ENCODE measurements at places on chromosomes 6 and 20.

DNA sequence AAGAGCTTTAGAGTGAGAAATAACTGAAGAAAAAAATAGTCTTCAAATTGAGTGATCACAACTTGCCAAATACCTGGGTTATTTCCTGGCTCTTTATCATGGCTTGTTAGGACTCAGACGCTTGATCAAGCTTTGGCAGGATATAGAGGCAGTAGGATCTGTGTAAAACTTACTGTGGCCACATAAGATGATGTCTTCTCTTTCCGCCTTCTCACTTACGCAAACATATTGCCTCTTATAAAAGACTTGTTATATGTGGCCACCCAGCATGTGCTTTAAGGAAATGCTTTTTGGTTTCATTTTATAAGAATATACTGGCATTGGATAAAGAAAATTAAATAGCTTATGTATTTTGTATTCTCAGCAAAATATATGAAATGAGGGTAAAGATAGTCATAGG lies 101.8 kb upstream of the AKIRIN2 start:
- no peak for DNase-seq

GRCh38 chr20:48789185-48789668 lies 38.6 kb downstream of the PREX1 start:
- no peak for DNase-seq

DNA sequence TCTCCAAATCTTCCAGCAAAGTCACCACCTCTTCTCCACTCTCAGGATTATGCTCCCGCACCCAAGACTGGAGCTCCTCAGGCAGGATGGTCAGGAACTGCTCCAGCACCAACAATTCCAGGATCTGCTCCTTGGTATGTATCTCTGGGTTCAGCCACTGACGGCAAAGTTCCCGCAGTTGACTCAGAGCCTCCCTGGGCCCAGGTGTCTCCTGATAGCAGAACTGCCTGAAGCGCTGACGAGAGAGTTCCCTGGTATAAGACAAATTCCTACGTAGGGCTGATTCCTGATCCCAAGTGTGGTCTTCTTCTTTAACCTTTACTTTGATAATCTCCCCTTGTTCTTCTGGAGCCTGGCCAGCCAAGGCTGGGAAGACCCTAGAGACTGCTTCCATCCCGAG lies 60.6 kb downstream of the GPX5 start:
- no peak for DNase-seq

DNA sequence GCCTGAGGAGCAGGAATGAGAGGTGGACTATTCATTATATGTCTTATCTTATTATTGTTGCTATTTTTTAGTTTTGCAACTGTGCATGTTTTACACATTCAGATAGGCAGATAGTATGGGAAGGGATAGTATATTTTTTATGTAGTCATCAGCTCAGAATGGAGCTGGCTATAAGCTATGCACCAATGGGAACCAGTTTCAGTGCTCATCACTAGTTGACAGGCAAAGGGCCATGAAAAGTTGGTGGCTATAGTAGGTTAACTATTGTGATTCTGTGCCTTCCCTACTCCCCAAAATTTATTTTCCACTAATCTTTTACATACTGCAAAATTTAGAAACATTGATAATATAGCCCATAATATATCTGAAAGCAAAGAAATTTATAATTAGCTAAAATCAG lies 5.3 kb upstream of the UBD start:
- no peak for DNase-seq

DNA sequence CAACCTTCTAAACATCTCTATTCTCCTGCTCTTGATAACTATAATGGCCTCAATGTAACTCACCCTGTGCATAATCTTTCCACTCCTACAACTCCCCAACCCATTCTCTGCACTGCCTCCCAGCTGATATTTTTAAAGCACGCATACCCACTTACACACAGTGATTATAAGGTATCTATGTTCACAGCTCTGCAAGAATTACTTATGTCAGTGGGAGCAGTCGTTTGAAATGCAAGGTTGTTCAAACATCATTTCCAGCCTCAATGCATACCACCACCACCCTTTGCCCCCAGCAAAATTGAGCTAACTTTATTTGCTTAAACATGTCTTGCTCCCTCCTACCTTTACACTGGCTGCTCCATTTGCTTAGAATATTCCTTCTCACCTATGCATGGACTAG lies 506.0 kb downstream of the RFPL4B start:
- no peak for DNase-seq

- no peak for DNase-seq
Observed at GRCh38 chr6:3321875-3322274, 63.1 kb downstream of the PSMG4 start.

- no peak for DNase-seq
Observed at GRCh38 chr6:17653198-17653882, 53.2 kb downstream of the FAM8A1 start.

GRCh38 chr20:29079769-29080690 lies 2177.4 kb upstream of the DEFB115 start:
- DNase-seq: no peak

- DNase-seq: no peak
Observed at GRCh38 chr20:1563598-1563997, 6.1 kb upstream of the SIRPD start.

DNA sequence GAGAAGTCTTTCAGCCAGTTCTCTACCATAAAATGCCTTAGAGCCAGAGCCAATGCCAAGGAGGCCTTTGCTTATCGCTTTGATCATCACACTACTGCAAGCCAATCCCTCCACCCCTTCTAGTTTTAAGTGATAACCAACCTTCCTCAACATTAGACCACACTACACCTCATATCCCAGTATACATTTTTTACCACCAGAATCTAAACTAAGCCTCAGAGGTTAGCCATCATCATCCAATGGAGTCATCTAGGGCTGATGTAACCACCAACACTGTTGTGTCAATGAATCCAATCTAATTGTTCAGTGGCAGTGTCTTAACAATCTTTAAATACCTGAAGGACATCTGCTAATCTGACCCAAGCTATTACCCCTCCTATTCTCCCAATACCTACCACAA lies 6.4 kb downstream of the ZUP1 start:
- DNase-seq: no peak

DNA sequence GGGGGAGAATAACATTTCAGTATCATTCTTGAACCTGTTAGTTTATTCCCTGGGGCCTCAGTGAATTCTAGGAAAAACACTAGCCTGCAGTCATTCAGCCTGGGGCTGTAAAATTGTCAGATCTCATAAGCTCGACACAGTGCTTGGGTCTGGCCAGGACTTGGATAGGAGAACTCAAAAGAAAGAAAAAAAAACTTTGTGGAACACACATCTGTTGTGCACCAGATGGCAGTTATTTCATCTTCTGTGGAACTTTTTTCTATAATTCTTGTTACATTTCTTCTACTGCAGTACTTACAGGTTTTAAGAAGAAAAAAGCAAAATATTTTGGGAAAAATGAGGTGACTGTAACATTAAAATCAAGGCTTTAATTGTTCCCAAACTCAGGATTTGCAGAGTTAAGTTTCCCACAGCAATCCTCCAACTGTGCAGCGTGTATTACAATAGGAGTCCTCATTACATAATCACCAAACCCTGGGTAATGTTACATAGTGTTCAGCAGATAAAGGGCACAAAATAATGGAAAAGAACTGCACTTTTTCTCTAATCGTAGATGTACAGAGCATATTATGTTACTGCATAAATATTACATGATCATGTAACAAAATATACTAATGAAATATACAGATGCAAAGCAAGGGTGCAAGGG lies 531.1 kb upstream of the CITED2 start:
- DNase-seq: no peak

DNA sequence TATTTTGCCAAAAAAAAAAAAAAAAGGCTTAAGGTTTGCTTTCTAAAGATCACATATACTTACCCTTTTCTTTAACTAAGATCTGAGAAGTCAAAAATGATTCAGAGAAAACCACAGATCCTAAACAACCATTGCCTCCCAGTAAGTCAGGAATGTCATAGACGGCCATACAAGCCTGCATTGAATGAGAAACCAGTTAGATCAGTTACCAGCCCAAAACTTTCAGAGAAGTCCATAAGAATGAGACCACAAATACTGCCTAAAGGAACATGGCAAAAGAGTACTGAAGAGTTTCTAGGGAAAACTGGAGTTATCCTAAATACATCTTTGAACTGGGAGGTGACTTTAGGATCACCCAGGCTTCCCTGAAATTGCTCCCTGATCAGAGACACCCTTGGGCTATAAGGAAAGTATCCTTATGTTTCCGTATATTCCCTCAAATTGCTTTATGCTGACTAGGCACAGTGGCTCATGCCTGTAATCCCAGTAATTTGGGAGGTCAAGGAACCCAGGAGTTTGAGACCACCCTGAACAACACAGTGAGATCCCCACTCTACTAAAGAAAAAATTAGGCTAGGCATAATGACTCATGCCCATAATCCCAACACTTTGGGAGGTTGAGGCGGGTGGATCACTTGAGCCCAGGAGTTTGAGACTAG lies 79.4 kb upstream of the SLC4A11 start:
- DNase-seq: no peak

GRCh38 chr6:21958428-21958827 lies 338.4 kb downstream of the PRL start:
- no peak for DNase-seq

DNA sequence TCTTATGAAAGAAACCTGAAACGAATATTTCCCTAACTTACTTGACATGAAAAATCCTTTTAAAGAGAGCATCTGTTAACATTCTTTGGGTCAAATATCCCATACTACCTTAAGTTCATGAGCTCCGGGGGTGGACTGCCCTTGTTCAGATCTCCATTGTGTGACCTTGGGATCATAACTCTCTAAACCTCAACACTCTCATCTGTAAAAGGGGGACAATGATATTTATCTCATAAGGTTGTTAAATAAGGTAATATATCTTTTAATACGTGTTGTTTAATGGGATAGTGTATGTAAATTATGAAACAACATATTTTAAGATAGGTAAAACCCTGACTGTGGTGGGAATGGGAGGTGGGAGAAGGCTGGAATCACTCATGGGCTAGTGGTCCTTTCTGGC lies 326.3 kb downstream of the FARS2 start:
- DNase-seq: no peak

- no peak for DNase-seq
Observed at GRCh38 chr20:19858466-19859371, 100.7 kb downstream of the RIN2 start.

- peak; percentile 94 for DNase-seq
Observed at GRCh38 chr20:44384423-44385027, 29.0 kb downstream of the HNF4A start.

GRCh38 chr6:167499161-167499660 lies 174.3 kb downstream of the TTLL2 start:
- no peak for DNase-seq

DNA sequence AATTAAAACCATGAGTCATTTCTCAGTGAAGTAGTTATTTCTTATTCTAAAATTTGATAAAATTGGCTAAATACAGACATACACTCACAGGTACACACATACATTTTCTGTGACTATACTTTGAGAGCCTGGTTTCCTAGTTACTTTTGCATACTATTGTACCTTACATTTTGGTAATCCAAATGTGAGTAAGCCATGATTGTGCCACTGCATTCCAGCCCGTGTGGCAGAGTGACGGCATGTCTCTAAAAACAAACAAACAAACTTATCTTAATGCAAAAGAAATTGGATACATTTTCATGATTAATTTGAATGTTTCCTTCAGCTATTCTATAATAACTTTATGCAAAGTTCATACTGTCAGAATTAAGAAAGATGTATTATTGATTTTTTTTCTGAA lies 628.8 kb downstream of the GRIK2 start:
- no peak for DNase-seq

- DNase-seq: no peak
Observed at GRCh38 chr6:159450815-159451465, 242.1 kb downstream of the SOD2 start.

- DNase-seq: no peak
Observed at GRCh38 chr6:3296537-3296936, 37.8 kb downstream of the PSMG4 start.

DNA sequence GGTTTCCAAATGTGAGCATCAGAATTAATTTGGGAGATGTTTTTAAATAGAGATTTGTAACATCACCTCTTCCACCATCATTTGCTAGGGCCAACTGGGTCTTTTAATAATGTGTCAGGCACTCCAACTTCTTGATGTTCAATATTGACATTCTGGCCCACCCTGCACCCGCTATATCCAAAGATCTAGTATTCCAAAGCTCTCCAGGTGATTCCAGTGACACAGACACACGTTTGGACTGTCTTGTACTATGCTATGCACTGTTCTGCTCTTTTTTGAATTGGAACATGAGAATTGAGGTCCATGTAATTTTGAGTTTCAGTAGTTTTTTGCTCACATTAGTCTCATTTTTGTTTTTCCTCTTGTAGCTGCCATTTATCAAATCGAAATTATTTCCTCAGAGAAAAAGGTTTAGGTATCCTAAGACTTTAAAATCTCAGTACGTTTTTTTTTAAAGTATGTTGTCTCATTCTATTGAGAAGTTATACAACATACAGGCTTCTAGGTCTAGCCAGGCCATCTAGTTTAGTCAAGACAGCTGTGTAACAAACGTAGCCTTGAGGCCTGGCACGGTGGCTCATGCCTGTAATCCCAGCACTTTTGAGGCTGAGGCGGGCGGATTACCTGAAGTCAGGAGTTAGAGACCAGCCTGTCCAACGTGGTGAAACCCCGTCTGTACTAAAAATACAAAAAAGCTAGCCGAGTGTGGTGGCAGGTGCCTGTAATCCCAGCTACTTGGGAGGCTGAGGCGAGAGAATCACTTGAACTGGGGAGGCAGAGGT lies 3.1 kb downstream of the BICRAL start:
- no peak for DNase-seq

- no peak for DNase-seq
Observed at GRCh38 chr6:111844921-111845320, 28.3 kb downstream of the FYN start.

- no peak for DNase-seq
Observed at GRCh38 chr6:33840048-33840926, 36.5 kb upstream of the MLN start.

DNA sequence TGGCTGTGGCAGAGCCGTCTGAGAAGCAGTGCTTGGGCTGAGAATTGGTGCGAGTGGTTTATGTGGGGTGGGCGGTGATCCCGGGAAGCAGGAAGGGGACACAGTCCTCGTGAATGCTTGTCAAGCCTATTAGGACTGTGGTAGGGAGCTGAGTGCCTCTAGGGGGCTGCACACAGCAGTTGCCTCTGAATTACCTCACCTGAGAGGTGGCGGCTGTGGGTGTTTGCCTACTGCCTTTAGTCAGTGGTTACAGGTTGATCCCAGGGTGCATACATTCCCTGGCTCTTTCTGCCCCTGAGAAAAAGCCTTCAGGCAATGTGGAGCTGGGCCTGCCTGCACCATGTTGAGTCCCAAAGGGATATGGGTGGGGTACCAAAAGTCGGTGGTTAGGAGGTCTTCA lies 5.2 kb downstream of the AP5S1 start:
- DNase-seq: peak; percentile 18

Measured in posterior cingulate gyrus (tissue), 11 donors.